ENCODE measurements at places on chromosomes 11 and 22. TPM values are rescaled to one million over a fixed set of nuclear protein-coding genes. Genes with fewer than 3 reads are reported as not detected.

The C22orf42 gene
- not detected for total RNA-seq

The SCGB1D2 gene
- total RNA-seq = not detected

The OR2AG1 gene
- not detected for total RNA-seq

The PHOX2A gene
- total RNA-seq = 0.55 TPM

The SCT gene
- total RNA-seq = 1.0 TPM

The PRODH gene
- 7.5 TPM for total RNA-seq

The RHOD gene
- total RNA-seq = 3.3 TPM

The CDCA5 gene
- total RNA-seq = 2.9 TPM

The OR6T1 gene
- not detected for total RNA-seq

The TRPC6 gene
- total RNA-seq = 1.4 TPM

DNA sequence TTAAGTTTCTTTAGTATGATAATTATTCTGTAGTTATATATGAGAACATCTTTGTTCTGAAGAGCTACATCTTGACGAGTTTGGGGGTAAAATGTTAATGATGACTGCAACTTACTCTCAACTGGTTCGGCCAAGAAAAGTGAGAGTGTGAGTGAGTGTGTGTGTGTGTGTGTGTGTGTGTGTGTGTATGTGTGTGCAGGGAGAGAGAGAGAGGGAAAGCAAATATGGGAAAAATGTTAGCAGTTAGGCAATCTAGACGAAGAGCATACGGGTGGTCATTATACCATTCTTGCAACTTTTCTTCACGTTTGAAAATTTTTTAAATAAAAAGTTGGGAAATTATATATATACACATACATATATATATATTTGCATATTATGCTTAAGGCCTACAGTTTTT lies 18.3 kb upstream of the TMEM41B start:
- DNase-seq = no peak

DNA sequence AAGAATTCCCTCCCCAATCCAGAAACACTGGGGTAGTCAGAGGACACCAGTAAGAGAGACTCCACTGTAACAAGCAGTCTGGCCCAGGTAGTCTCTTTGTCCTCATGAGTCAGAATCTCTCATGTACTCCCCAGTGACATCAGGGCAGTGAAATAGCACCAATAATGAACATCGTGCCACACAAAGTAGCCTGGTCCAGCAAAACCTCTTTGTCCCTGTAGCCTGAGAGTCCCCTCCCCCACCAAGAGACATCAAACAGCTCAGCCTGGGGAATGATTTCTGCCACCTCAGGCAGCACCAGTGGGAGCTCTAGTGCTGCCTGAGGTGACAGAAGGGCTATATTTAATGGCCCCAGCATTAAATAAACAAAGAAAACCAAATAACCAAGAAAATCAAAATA lies 88.1 kb downstream of the SBF2 start:
- DNase-seq = no peak

DNA sequence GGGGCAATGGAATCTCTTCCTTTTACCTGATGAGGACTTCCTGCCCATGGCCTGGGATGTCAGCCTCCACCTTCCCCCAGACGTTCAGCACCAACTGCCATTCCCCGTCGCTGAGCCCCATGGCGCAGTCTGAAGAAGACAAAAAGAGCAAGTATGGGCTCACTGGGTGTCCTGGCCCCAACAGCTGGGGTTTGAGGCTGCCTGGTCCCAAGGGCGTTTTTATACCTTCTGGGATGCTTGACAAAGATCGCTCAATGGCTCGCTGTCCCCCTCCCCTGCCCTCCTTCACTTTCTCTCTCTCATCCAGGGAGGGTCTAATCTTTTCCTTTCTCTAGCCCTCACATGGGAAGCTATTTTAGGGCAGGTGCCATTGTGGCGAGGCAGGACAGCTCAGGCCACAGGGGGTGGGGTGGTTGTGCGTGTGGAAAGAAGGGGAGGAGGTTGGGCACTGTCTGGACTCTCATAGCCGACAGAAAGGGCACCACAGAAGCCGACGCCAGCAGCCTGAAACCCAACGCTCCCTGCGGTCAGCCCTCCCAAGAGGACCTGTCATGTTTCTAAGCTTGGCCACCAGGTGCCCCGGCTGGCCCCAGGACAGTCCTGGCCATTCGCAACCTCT lies at the start of gene MB:
Gene MB, minus strand, starts transcription at position 193 of the 619 bp plus-strand sequence. Its CDS starts 72 bp downstream, at position 121.
- DNase-seq = no peak

GRCh38 chr11:32953700-32954099 lies 61.1 kb downstream of the QSER1 start:
- no peak for DNase-seq

GRCh38 chr11:126122863-126123262 lies 60.2 kb upstream of the CDON start:
- DNase-seq = no peak

DNA sequence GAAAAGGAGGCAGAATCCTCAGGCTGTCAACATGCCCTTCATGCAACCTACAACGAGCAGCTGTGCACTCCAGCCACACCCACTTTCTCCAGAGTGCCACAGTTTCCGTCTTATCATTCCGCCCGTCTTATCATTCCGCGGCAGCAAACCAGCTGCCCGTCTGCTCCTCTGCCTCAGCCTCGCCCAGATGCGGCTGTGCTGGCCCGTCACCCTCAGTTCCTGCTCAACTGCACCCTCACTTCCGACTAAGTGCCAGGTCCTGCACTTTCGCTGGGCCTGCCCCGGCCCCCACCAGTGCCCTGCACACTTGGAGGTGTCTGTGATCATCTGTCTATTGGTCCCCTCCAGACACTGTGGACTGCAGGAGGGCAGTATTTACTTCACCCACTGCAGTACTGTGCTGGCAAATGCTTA lies 43.7 kb downstream of the MICAL3 start:
- peak; percentile 87 for DNase-seq

- no peak for DNase-seq
Observed at GRCh38 chr11:113279591-113279990, 34.8 kb upstream of the TTC12 start.

- DNase-seq = no peak
Observed at GRCh38 chr11:35487532-35488078, 37.8 kb downstream of the PAMR1 start.

GRCh38 chr11:2704896-2705606 lies 5.3 kb upstream of the KCNQ1OT1 start:
- peak; percentile 14 for DNase-seq

- DNase-seq = no peak
Observed at GRCh38 chr22:48267681-48268080, 1505.2 kb downstream of the TBC1D22A start.
